Colonic mucosa (tissue), 4 donors: ENCODE measurements at places on chromosomes 12 and 14. TPM values are rescaled to one million over a fixed set of nuclear protein-coding genes. Genes with fewer than 3 reads are reported as not detected.
A peak's percentile ranks its signal among the peaks of the same experiment; 100 is the strongest.

- DNase-seq, result no peak
Measured at GRCh38 chr14:102249041-102249440, 55.9 kb downstream of the MOK start.

GRCh38 chr12:6042446-6042845 is 82.0 kb downstream of the VWF start:
- no peak for DNase-seq

Gene IL26
- total RNA-seq, result not detected

DNA sequence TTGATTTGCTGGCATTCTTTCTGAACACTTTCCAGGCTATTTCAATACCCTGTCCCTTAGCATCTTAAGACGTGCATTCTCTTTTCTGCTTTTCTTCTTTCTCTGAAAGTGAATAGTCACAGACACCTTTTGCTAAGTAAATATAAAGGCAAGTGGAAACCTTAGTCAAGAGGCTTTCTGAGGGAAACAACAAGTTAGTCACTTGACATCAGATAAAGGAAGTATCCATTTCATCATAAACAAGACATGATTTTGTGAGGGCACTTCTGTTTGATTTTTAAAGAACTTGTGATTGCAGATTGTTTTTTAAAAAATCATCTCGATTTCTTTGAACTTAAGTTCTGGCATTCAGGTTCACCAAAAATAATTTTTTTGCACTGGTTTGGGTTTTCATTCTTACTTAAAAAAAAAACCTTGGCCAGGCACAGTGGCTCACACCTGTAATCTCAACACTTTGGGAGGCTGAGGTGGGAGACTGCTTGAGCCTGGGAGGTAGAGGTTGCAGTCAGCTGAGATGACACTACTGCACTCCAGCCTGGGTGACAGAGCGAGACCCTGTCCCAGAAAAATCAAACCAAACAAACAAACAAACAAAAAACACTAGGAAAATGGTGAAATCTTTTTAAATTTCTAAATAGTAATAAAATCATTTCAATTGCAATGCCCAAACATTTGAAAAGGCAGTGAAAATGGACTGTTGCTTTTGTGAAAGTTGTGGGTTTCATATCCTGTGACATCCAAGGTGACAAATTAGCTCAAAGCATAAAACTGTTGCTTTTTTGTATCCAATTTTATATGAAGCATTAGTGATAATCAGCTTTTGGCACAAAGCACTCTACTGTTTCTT is 8.3 kb upstream of the KLHL42 start:
- no peak for DNase-seq

DNA sequence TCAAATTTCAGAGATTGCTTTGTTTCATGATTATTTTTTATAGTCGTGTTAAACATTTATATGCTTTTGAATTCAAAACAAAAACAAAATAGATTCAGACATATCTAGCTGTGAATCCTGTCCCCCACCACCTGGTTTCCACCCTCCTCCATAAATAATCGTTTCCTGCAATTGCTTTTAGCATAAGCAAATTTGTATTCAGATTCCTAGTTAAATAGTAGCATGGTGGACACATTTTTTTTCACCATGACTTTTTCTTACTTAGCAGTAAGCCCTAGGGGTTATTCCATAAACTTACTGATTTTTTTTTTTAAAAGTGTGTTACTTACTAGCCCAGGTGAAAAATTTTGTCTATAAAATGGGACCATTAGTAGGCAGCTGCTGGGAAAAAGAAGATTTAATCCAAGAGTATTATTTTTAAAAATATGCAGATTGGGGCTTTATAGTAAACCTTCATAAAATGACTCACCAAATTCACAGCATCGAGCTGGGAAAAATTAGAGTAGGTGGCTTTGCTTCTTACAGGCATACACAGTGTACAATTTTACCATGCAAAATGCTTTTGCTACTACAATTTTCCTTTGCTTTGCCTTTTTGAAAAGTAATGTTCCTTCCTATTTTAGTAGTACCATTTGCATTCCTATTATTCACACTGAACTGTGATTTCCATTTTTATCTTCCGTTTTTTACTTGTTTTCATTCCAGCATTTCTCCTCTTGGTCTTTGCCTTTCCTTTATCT is 117.8 kb downstream of the BTG1 start:
- DNase-seq, result no peak

DNA sequence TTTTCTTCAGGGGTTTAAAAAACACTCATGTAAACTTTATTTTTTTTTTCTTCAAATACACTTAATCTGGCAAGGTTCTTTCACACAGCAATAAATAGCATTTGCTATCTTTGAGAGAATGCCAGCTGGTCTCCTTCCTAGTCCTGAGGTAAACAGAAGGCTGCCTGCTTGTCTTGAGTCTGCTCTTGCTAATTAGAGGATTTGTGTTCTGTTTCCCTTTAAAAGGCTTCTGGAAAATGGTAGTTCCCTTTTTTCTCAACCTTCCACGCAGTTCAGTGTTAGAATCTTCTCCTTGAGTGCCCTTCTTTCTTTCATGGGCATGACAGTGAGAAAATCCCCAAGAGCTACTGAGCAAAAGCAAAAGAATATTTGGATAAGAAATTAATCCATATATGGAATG is 92.3 kb upstream of the DCN start:
- DNase-seq, result no peak

Gene AQP5
- not detected for total RNA-seq

GRCh38 chr12:59322473-59322872 is 273.4 kb upstream of the SLC16A7 start:
- no peak for DNase-seq

Gene TRIM9
- total RNA-seq, result 0.66 TPM

DNA sequence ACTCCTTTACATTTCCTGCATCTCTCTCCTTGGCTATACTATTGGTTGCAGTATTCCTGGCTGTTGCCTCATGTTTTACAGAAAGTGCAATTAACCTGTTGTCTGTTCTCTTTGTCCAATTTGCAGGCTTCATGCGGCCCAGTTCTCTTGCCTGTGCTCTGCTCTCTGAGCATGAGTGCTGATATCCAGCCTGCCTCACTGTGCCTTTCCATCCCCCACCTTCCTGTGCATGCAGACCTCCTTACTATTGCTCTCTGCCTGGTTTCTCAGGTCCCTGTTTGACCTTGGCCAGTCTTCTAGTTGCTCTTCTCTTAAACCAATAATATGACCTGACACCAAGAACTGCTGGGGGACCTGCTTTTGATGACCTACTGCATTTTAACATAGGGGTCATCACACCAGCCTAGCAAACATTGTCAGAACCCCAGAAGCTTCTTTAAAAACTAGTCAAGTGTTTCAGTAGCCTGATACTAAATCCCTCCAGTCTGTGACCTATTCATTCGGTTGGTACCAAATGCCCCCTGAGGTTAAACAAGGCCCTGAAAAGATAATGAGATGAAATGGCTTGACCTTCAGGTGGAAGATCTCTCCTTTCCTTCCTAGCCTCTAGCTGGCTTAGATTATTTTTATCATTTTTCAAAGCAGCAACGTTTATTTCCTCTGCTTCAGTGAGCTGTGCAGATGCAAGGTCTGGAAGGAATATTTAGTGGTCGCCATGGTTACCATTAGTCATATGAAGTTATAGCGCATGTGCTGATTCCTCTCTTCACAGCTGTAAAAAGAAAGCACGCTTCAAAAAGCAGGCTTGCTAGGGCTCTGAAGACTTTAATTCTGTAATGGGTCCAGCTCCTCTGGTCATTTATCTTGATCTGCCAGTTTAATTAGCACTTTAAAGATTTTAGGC is 216.5 kb downstream of the PHLDA1 start:
- DNase-seq, result no peak

DNA sequence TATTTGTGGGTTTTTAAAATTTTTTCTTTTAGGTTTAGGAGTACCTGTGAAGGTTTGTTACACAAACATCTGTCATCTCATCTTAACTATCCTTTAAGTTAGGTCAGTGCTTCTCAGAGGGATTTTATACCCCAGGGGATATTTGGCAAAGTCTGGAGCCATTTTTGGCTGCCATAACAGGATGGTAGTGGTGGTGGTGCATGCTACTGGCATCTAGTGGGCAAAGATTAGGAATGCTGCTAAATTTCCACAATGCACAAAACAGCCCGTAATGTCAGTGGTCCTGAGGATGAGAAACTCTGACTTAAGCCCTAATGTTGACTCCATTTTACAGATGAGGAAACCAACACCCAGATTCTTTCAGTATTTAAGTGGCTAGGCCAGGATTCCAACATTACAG is 85.2 kb upstream of the MYF6 start:
- no peak for DNase-seq

- no peak for DNase-seq
Measured at GRCh38 chr12:7093892-7094291, 1.6 kb upstream of the C1R start.

DNA sequence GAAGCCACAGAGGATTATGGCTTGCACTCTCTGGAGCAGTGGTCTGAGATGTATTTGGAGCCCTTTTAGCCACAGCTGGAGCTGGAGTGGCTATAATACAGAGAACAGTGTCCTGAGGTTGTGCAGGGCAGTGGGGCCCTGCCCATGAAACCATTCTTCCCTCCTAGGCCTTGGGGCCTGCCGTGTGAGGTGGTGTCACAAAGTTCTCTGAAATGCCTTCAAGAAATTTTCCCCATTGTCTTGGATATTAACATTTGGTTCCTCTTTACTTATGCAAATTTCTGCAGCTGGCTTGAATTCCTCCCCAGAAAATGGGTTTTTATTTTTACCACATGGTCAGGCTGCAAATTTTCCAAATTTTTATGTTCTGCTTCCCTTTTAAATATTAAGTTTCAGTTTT is 79.3 kb downstream of the UNC79 start:
- DNase-seq, result no peak

GRCh38 chr14:92074555-92074954 is 31.8 kb downstream of the ATXN3 start:
- no peak for DNase-seq

DNA sequence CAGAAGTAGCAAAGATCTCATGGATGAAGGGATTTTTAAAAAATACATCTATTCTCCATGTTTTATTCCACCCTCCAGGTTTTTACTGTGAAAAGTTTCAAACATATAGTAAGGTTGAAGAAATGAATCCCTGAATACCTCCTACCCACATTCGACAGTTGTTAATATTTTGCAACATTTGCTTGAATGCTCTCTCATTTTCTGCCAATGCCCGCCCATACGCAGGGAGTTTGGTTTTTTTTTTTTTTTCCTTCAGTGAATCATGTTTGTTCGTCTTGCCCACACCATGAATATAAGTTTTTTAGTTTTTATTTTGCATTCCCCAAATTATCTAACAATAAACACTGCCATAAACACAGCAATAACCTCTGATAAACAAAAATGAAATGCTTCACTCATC is 82.9 kb downstream of the MAP1LC3B2 start:
- no peak for DNase-seq

Gene CACNA1C
- 0.84 TPM for total RNA-seq

DNA sequence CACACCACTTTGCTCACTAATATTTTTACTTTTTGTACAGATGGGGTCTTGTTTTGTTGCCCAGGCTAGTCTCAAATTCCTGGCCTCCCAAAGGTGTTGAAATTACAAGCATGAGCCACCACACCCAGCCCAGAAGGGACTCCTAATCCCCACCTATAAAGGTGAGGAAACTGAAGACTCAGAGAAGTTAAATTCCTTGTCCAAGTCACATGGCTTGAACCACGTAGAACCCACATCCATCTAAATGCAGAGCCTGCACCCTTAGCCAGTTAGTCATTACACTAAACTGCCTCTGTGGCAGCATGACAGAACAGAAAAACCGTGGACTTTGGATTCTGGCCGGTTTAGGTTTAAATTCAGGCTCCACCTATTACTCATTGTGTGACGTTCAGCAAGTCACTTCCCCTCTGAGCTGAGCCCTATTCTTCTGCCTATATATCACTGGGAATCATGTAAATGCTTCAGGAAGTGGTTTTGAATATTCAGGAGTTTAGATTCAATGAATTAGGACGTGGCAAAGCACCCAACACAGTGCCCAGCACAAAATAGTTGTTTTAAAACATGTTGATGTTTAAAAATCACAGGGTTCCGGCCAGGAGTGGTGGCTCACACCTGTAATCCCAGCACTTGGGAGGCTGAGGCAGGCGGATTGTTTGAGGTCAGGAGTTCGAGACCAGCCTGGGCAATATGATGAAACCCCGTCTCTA is 3.0 kb upstream of the CORO1C start:
- peak; percentile 91 for DNase-seq

Gene OGFOD2
- 15.9 TPM for total RNA-seq

Gene FGF23
- not detected for total RNA-seq

- DNase-seq, result no peak
Measured at GRCh38 chr12:115227137-115227615, 543.2 kb upstream of the TBX3 start.

- DNase-seq, result no peak
Measured at GRCh38 chr12:66365718-66366490, 63.6 kb downstream of the HELB start.

DNA sequence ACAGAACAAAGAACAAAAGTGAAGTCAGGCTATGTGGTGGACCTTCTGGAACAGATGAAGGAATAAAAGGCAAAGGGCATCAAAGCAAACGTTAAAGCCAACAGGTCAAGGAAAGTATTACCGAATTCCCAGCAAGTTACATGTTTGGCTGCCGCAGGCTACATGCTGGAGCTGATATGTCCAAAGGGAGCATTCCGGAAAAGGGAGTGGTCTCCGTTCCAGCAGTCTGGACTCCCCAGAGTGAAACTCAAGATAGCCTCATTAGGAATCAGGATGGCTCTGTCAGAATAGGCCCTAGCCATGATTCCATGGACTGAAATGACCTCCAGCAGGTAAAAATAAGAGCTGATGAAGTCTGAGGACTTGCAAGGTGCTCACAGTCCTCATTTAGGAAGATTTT is 379.8 kb upstream of the PRICKLE1 start:
- DNase-seq, result no peak

Gene ADCY6
- 121 TPM for total RNA-seq

DNA sequence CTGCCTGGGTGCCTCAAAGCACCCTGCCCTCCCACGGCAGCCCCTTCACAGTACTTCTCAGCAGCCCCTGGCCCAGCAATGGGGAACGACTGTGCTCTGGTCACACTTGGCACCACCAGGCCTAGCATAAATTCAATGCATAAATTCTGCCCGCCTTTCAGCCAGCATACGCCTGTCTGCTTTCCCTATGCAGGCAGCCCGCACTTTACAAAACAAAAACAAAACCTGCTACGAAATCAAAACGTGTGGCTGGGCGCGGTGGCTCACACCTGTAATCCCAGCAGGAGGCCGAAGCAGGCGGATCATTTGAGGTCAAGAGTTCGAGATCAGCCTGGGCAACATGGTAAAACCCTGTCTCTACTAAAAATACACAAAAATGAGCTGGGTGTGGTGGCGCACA is 33.5 kb downstream of the SNRNP35 start:
- no peak for DNase-seq

- no peak for DNase-seq
Measured at GRCh38 chr12:34033628-34034296, 11.5 kb downstream of the ALG10 start.

Gene PTPRB
- 27.7 TPM for total RNA-seq

GRCh38 chr12:118979763-118980406 is 1.5 kb upstream of the SRRM4 start:
- peak; percentile 28 for DNase-seq
